ENCODE measurements at places on chromosomes 1 and 21.

- DNase-seq, result no peak
Measured at GRCh38 chr1:241271427-241271826, 85.6 kb downstream of the RGS7 start.

DNA sequence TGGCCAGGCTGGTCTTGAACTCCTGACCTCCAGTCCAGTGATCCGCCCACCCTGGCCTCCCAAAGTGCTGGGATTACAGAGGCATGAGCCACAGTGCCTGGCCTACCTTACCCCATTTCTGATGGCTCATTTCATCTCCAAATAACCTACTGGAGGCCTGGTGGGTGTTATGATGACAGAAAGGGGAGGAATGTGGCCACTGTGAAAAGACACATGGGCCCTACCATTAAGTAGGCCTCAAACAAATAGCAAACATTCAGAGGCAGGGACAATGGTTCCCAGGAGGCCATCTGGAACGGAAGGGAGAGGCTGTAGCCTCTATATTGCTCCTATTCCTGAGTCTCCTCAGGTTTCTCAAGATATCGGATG is 932 bp upstream of the FCRLA start:
- DNase-seq, result no peak

DNA sequence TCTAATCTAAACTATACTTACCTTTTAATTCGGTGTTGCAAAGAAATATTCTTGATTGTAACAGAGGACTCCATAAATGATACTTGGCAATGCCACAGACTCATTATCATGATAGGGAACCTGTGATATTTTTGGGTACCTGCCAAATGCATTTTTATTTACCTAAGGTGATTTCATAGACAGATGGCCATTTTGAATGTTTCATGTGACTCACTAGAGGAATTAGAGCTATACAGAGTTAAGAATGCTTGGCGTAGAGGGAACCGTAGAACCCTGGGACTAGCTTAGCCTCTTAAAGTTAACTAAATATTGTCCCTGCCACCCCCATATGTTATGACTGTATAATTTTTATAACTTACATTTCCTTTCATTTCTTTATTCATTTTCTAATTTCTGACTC is 136.1 kb downstream of the DISP1 start:
- no peak for DNase-seq

GRCh38 chr1:154465621-154466195 is 36.3 kb upstream of the TDRD10 start:
- DNase-seq, result no peak

DNA sequence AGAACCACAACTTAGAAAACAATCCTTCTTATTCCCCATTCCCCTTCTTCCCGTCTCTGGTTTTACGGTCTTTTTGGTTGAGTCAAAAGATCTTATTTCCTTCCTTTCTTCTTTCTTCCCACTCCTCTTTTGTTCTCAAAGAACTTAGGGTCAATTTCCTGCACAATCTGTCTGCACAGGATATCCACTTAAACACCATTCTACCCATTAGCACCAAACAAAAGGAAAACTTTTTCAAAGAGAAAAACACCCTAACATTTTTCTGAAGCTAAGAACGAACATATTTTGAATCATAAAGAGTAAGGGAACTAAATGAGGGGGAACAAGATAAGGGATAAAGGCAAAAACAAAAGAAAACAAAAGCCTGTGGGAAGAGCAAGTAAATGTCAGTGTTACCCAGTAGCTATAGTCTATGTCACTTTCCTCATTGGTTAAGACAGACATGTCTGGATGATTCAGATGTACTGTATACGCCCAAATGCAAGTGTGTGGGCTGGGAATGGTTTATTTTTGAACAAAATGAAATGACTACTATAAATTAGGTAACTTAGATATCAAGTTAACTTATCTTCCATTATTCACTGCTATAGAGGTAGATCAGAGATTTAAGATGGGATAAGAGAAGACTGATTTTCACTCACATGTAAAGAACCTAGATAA is 59.9 kb downstream of the TOR3A start:
- DNase-seq, result no peak

- peak; percentile 47 for DNase-seq
Measured at GRCh38 chr1:150619576-150620509, 9.6 kb downstream of the ENSA start.

GRCh38 chr1:207463571-207463970 is 9.4 kb downstream of the CR2 start:
- DNase-seq, result no peak

DNA sequence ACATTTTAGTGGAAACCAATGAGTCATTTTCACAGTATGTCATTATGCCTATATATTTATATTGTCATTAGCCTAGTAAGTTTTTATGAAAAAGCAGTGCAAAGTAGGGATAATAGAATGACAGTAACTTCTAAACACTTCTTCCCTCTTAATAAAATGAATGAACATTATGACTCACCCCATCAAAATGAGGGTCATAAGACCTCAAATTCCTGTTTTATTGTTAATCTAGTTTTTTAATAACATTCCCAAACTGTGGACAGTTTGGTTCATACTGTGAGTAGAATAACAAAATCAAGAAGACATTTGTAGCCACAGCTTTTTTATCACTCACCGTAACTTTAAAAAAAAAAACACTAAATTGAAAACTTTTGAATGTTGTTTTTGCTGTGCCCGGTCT is 160.5 kb downstream of the LRRC40 start:
- DNase-seq, result no peak

DNA sequence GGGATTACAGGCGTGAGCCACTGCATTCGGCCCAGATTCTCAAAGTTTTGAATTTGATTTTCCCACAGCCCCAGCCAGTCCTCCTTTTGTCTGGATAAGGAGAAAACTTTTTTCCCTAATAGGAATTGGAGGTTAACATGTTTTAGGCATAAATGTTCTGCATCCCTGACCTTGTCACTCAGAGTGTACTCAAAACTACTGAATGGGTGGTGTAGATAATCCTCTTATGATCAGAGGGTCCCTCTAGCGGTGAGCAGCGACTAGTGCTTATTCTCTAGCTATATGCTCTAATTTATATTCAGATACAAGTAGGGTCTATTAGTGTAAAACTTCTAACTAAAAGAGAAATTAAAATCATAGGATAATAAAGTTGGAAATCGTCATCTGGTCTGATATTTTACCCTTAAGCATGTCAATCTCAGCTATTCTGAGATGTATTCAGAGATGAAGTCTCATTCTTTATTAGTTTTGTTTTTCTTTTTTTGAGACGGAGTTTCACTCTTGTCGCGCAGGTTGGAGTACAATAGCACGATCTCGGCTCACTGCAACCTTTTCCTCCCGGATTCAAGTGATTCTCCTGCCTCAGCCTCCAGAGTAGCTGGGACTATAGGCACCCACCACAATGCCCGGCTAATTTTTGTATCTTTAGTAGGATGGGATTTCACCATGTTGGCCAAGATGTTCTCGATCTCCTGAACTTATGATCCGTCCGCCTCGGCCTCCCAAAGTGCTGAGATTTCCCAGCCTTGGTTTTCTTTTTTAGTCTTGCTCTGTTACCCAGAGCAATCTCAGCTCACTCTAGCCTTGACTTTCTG is 2.7 kb upstream of the PSMD4 start:
- peak; percentile 92 for DNase-seq

DNA sequence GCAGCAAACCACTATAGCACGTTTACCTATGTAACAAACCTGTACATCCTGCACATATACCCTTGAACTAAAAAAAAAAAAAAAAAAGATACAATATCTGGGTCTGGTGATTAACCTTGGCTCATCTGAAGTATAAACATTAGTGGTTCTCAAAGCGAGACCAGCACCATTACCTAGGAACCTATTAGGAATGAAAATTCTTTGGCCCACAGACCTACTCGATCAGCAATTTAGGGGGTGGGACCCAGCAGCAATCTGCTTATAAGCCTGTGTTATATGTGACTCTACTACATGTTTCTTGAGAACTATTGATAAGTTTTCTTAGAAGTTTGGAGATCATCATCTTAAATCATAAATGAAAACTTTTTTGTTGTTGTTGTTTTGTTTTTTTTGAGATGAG is 9.7 kb upstream of the SPATA1 start:
- DNase-seq, result no peak

DNA sequence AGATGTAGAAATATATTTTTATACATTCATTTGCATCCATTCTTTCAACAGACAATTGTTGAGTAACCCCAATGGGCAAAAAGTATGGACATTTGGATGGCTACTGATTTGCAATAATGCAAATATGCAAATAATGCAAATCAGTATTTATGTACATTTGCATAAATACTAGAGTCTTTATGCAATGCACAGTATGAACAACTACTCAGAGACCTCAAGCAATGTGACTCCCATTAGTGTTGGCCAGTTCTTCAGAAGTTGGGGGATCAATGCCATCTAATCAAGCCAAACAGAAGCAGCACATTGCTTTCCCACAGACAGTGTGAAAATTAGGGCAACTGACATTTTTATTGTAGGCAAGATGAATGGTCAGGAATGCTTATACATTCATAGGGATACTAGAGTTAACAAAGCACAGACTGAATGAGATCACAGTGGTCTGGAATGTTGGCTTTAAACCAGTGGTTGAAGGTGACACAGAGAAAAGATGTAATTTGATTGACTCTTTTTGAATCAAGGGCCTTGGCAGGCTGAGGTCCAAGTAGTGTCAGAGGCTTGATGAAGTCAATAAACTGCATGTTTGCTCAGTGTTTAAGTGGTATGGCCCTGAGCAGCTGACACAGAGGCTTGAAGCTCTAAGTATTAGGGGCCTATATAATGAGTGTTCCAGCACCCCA is 256.6 kb downstream of the CTH start:
- no peak for DNase-seq

Measured in WERI-Rb-1 (cell line).